ENCODE measurements at places on chromosomes 16 and 17.

DNA sequence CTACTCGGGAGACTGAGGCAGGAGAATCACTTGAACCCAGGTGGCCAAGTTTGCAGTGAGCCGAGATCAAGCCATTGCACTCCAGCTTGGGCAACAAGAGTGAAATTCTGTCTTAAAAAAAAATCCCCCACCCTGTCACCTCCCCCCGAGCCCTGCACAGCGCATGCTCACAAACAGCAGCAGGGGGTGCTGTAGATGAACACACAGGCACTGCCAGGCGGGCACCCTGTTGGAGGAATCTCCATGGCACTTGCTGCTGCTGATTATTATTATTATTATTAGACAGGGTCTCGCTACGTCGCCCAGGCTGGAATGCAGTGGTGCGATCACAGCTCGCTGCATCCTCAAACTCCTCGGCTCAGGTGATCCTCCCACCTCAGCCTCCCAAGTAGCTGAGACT, 24.6 kb downstream of the FZD2 start:
- DNase-seq, result no peak

- no peak for DNase-seq
Measured at GRCh38 chr16:87551487-87551886, 50.8 kb upstream of the JPH3 start.

- DNase-seq, result no peak
Measured at GRCh38 chr17:49035470-49036269, 38.5 kb downstream of the IGF2BP1 start.

GRCh38 chr17:10063730-10064241, 134.6 kb downstream of the GAS7 start:
- DNase-seq, result no peak

GRCh38 chr16:51968749-51969148, 578.2 kb downstream of the TOX3 start:
- no peak for DNase-seq

GRCh38 chr16:65289022-65289421, 167.2 kb upstream of the CDH11 start:
- no peak for DNase-seq

GRCh38 chr17:27644586-27644985, 13.6 kb downstream of the LGALS9 start:
- DNase-seq, result no peak

DNA sequence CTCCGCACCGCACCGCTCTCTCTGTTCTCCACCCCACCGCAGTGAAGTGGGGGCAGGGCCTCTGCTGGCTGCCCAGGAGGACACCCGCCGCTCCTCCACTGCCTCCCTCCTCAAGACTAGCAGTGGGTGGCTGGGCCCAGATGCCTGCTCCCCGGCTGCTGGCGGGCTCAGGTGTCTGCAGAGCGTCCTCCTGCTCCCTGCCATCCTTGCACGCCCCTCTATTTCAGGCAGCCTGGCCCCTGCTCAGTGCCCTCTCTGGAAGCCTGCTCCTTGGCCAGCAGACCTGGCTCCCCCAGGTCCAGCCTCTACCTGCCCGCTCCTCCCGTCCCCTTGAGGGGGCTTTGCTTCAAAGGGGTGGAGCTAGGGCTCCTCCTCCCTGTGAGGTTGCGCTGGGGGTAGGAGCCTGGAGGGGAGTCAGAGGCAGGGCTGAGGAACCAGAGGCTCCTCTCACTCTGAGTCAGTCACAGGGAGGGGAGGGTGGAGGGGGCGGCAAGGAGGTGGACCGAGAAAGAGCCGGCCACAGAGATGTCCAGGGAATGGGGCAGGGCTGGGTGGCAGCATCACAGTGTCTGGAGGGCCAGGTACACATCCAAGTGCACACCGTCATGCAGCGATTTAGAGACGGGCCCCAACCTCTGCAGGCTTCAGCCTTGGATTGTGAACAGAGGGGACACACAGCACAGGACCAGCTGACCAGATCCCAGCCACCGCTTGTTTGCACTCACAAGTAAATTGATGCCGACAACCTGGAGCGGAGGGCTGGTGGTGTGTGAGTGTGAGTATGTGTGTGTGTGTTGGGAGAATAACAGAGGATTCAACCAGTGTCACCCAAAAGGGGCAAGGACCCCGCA, 9.8 kb upstream of the TMEM92 start:
- no peak for DNase-seq

- no peak for DNase-seq
Measured at GRCh38 chr17:81285179-81285878, 9.8 kb downstream of the SLC38A10 start.

- DNase-seq, result no peak
Measured at GRCh38 chr17:8487130-8487645, 51.5 kb downstream of the NDEL1 start.

DNA sequence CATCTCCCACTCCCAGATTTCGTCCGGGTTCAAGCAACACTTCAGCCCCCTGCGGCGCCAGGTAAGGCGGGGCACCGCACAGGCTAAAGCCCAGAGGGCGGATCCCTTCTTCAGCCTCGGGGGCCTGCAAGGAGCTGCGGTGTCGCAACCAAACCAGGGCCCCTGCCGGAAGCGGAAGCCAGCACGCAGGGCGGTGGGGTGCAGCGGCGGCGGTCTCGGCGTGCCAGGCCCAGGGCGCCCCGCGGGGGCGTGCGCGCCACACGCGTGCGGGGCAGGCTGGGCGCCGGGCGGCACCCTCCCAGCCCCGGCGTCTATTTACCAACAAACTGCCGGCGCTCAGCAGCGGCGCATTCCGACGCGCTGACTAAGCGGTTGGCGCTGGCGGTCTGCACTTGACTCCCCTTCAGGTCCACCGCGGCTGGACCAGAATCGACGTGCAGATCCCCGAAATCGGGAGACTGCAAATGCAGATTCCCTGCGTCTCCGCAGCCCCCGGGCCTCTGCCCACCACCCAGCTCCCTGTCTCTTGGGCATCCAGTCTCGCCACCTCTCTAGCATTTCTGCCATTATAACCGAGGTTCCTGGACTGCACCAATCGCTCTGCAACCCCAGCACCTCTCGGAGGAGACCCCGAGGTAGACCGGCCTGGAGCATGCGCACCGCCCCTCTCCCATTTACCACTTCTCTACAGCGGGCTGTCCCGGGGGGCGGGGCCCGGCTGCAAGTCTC, 421 bp upstream of the DLX4 start:
- peak; percentile 28 for DNase-seq

GRCh38 chr17:34163123-34163522, 92.0 kb upstream of the CCL2 start:
- DNase-seq, result no peak

- DNase-seq, result no peak
Measured at GRCh38 chr17:30570596-30571265, 93.5 kb downstream of the GOSR1 start.

GRCh38 chr16:55495616-55496289, 13.1 kb upstream of the LPCAT2 start:
- no peak for DNase-seq

GRCh38 chr16:88390735-88391134, 8.0 kb downstream of the ZNF469 start:
- DNase-seq, result no peak

GRCh38 chr16:67399749-67400704, 6.7 kb upstream of the TPPP3 start:
- DNase-seq, result no peak

- DNase-seq, result no peak
Measured at GRCh38 chr17:31510308-31511194, 119.1 kb downstream of the RAB11FIP4 start.

- no peak for DNase-seq
Measured at GRCh38 chr16:52383119-52383518, 163.8 kb downstream of the TOX3 start.

DNA sequence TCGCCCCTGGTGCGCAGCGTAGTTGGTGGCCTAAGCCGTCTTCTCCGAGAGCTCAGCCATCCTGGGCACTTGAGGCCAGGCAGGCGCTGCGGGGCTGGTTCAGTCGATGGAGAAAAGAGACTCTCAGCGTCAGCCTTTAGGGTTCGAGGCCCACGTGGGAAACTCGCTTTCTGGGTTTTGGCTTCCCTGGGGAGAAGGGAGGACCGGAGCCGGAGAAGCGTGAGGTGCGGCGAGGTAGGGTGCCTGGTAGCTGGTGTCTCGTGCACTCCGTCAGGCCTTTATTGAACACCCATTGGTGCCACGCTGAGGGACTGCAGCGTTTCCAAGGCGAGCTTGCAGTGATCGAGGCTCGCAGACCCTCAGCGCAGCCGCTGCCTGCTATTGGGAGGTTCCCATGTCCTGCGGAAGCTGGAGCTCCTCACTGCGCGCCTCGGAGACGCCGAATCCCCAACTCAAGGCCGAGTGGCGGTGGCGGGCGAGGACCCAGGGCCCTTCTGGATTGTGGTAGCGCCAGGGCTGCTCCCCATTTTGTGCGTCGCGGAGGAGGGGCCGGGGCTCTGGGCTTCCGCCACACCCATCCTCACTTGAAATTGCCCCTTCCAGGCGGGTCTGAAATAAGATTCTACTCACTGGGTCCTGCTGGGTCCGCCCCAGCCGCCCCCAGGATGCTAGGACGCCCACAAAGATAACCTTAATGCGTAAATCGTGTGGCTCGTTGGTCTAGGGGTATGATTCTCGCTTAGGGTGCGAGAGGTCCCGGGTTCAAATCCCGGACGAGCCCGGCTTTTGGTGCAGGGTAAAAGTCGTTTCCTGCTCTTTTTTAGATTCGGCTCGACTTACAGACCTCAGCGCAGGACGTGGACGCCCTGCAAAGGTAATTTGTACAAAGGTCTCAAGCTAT, 1.2 kb downstream of the OR1F1 start:
- no peak for DNase-seq

GRCh38 chr17:31495022-31495885, 103.8 kb downstream of the RAB11FIP4 start:
- no peak for DNase-seq

GRCh38 chr17:2749058-2749783, at the start of gene CCDC92B:
TSS of gene CCDC92B (minus strand) at chr17:2749652. CDS start at chr17:2735145, 14,507 bp downstream.
- DNase-seq, result no peak

DNA sequence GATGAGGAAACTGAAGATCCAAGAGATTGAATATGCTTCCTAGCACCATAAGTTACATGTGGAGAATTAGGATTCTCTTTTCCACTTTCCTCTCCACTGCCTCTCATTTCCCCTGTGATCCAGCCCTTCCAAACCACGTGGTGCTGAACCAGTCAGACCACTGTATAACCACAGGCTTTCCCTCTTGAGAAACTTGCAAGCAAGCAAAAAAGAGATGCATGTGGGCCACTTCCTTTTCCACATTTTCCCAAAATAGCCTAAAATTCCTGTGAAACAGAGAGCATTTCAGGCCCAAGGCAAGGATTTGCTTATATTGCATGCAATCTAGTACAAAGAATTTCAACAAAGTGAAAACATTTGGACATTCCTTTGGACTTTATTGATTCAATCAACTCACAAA, 59.3 kb upstream of the KSR1 start:
- no peak for DNase-seq

DNA sequence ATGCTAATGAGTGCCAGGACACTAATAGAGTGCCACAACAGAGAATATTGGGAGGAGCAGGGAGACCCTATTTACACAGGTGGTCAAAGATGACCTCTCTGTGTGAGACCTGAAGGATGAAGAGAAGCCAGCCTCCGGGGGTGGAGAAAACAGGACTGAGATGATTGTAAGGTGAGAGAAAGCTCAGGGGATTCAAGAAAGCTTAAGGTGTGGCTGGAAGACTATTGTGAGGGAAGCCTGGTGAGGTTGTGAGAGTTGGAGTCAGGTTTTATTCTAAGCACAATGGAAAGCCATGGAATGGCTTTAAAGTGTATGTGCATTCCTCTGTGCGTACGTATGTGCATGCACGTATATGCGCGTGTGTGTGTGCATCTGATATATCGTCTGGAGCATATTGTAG, 10.4 kb upstream of the MARCHF10 start:
- DNase-seq, result no peak

GRCh38 chr16:65746941-65747340, 619.5 kb upstream of the CDH5 start:
- no peak for DNase-seq

DNA sequence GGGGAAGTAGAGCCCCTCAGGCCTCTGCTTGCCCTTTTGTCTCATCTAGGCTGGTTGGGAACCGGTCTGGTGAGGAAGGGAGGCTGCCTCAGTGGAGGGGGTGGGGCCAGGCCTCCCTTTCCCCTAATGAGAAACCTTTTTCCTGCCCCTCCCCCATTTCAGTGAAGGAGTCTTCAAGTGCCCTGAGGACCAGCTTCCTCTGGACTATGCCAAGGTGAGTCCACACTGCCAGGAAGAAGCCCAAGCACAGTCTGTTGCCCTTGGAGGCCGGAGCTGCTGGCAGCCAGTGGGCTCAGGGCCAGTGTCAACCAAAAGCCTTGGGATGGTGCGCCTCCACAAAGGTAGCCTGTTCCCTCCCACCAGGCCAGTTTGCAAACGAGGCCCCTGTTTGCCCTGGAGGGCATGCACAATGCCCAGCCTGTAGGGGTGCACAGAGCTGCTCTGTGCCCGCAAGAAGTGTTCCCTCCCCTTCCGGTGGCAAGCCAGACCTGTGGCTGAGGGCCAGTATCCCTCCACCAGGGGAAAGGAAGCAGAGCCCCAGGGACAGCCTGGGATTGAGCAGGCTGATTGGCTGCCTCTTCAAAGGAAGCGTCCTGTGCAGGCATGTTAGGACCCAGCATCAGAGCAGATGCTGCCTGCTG, 3.4 kb downstream of the TRAF4 start:
- no peak for DNase-seq

DNA sequence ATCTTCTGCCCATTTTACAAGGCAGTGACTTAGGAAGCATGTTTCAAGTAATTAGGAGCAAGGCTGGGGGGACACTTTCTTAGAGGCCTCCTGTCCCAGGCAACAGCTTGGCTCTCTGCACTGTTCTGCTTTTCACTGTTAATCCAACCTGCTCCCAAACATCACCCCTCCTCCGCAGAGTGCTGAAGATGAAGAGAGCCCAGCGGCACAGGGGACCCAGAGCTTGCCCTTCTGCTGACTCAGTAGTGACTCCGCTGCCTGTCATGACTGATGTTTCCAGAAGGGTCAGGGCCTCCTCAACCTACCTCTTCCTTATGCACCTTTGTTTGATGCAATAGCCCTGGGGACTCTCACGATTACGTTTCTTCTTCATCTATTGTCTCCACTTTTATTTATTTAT, 38.9 kb upstream of the NDRG4 start:
- DNase-seq, result no peak

- DNase-seq, result no peak
Measured at GRCh38 chr16:21654881-21655280, 2.5 kb upstream of the IGSF6 start.

DNA sequence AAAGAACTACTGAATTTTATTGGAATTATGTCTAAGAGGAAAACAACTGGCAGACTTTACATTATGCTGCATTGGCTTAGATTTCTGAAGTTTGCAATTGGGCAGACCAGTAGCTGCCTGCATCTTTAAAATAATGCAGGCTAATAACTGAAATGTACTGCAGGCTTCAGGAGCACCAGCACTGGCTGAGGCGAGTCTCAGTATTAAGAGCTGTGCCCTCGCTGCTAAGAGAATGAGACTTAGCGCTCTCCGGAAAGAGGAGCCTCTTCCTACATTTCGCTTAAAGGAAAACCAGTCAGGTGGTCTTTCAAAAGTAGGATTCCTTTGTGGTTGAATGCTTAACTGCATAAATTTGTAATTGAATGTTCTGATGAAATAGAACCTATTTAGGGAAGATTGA, 885 bp downstream of the CNTNAP4 start:
- no peak for DNase-seq

Measured in stimulated activated CD8-positive, alpha-beta memory T cell treated with anti-CD3 and anti-CD28 coated beads, Interleukin-7, amount 100 ng/mL, for 1 hour (primary cell).